ENCODE measurements at places on chromosomes 3 and 15.
A peak's percentile ranks its signal among the peaks of the same experiment; 100 is the strongest.

GRCh38 chr3:150545419-150546225 lies 674 bp downstream of the SERP1 start:
- peak overlapping the region; percentile 89 for H3K4me3 ChIP-seq
- H3K4me1 ChIP-seq = peaks cover 49% of the 10 kb centered on the region
- no peaks in the 10 kb centered on the region for H3K27me3 ChIP-seq
- H3K36me3 ChIP-seq = no peaks in the 10 kb centered on the region
- H3K27ac ChIP-seq = peak overlapping the region; percentile 98
- no peak for DNase-seq

- no peaks in the 10 kb centered on the region for H3K27me3 ChIP-seq
- H3K4me3 ChIP-seq = no peak overlapping the region
- H3K36me3 ChIP-seq = no peaks in the 10 kb centered on the region
- H3K27ac ChIP-seq = no peak overlapping the region
- no peak for DNase-seq
Observed at GRCh38 chr15:57221134-57221533, 155.2 kb upstream of the CGNL1 start.

- H3K27me3 ChIP-seq = peaks cover 4% of the 10 kb centered on the region
- no peaks in the 10 kb centered on the region for H3K36me3 ChIP-seq
- no peak overlapping the region for H3K4me3 ChIP-seq
- no peaks in the 10 kb centered on the region for H3K4me1 ChIP-seq
Observed at GRCh38 chr3:65988411-65989180, 50.1 kb downstream of the MAGI1 start.

- H3K4me3 ChIP-seq = no peak overlapping the region
- no peak overlapping the region for H3K27ac ChIP-seq
- H3K27me3 ChIP-seq = peaks cover 4% of the 10 kb centered on the region
- no peak for DNase-seq
- no peaks in the 10 kb centered on the region for H3K36me3 ChIP-seq
Observed at GRCh38 chr15:52100807-52101442, 11.7 kb downstream of the BCL2L10 start.

GRCh38 chr3:102361101-102361500 lies 73.7 kb upstream of the ZPLD1 start:
- H3K27me3 ChIP-seq = peaks cover 6% of the 10 kb centered on the region
- H3K27ac ChIP-seq = no peak overlapping the region
- no peak overlapping the region for H3K4me3 ChIP-seq
- peaks cover 8% of the 10 kb centered on the region for H3K36me3 ChIP-seq
- no peak for DNase-seq
- no peaks in the 10 kb centered on the region for H3K4me1 ChIP-seq

DNA sequence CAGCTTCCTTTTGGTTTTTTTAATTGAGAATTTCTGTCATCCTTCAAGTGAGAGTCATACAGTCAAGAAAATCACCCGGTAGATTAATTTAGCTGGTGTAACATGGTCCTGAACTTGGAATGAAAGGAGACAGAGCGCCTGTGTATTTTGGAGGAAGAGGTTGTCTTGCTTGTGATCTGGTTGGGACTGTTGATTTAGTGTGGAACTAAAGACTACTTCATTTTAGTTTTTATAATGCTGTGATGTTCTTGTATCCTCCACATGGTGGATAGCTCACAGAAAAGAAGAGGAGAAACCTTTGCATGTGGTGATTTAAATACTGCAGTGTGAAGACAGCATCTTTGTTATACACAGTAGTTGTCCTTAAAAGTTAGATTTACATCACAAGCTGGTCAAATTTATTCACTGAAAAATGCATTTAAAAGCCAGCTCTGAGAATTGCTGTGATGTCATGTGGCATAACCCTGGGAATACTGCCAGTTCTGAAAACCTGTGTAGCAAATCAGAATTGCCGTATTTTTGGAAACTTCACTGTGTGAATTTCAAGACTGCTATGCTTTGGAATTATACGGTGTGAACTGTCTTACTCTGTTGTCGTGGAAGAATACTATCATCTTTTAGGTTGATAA lies 268.5 kb downstream of the PTPRG start:
- no peak for DNase-seq
- no peak overlapping the region for H3K4me3 ChIP-seq
- no peak overlapping the region for H3K27ac ChIP-seq
- H3K4me1 ChIP-seq = no peaks in the 10 kb centered on the region
- H3K36me3 ChIP-seq = no peaks in the 10 kb centered on the region

GRCh38 chr3:87771337-87772192 lies 287.2 kb downstream of the CGGBP1 start:
- peak; percentile 36 for DNase-seq
- no peak overlapping the region for H3K4me3 ChIP-seq
- peaks cover 5% of the 10 kb centered on the region for H3K27me3 ChIP-seq
- H3K36me3 ChIP-seq = peaks cover 4% of the 10 kb centered on the region
- no peaks in the 10 kb centered on the region for H3K4me1 ChIP-seq
- peak overlapping the region; percentile 12 for H3K27ac ChIP-seq

- no peaks in the 10 kb centered on the region for H3K27me3 ChIP-seq
- peak overlapping the region; percentile 89 for H3K27ac ChIP-seq
- peak overlapping the region; percentile 33 for H3K4me3 ChIP-seq
Observed at GRCh38 chr3:58899159-58899952, 150.5 kb downstream of the CFAP20DC start.

DNA sequence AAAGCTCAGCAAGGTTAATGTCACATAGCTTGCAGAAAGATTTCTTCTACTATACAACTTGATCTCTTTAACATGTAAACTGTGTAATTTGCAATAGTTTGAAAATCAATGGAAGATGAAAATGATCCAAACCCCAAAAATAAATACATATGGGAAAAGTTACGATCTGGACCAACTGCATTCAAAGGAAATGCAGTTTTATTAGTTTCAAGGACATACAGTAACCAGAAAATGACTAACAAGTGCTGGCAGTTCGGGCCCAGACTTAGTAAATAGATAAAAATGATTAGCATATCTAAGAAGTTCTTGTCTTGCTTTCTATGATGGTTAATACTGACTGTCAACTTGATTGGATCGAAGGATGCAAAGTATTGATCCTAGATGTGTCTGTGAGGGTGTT lies 37.3 kb upstream of the LEKR1 start:
- peaks cover 9% of the 10 kb centered on the region for H3K4me1 ChIP-seq
- H3K36me3 ChIP-seq = peaks cover 7% of the 10 kb centered on the region
- no peak overlapping the region for H3K4me3 ChIP-seq
- H3K27me3 ChIP-seq = no peaks in the 10 kb centered on the region

DNA sequence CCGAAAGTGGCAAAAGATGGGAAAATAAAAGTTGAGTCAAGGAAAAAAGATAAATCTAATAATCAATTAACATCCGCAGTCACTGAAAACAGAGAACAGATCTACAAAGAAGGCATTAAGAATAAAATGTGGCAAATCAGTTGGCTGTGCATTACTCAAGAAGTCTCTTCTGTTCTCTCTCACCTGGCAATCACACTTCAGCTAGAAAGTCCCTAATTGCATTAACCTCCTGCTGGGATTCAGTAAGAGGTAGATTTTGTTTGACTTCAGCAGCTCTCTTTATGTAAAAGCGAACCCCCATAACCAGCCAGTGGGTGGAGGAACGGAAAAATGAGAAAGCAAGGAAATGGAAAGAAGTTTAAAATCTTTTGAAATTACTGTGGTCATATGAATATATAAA lies 94.7 kb upstream of the PLXND1 start:
- peak overlapping the region; percentile 73 for H3K27ac ChIP-seq
- H3K36me3 ChIP-seq = peaks cover 20% of the 10 kb centered on the region
- H3K27me3 ChIP-seq = no peaks in the 10 kb centered on the region
- no peak overlapping the region for H3K4me3 ChIP-seq

DNA sequence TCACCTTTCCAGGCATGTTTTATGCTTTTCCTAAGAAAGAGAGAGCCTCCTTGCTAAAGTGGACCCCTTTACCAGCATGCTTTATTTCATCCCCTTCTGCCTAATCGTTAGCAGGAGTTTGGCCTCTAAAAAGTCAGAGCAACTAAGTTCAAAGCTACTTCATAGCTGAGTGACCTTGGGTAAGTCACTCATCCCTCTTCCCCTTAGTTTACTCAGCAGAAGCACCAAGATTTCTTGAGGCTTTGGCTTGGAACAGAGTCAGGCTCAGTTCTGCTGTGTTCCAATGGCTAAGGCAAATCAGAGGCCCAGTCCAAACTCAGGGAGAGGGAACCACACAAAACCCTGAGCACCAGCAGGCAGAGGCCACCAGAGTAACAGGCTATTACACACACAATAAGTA lies 254.9 kb downstream of the TJP1 start:
- H3K36me3 ChIP-seq = no peaks in the 10 kb centered on the region
- peaks cover 44% of the 10 kb centered on the region for H3K27me3 ChIP-seq
- no peak overlapping the region for H3K27ac ChIP-seq
- H3K4me1 ChIP-seq = no peaks in the 10 kb centered on the region

DNA sequence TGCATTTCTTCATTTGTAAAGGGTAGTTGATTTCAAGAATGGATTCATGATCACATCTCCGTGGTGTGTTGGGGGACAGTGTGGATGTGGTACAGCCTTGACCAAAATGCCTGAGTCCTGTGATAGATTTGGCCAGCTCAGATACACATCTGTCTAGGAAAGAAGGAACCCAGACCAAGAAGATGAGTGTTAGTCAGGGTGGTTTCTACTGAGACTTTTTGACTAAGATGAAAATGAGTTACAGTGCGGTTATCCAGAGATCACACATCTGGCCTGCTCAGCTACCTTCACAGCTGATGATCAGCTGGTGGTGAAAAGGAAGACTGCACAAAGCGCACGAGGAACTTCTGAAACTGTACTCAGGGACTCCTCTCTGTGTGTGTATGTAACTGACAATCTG lies 68.0 kb downstream of the FNDC3B start:
- peak overlapping the region; percentile 82 for H3K27ac ChIP-seq
- peaks cover 79% of the 10 kb centered on the region for H3K27me3 ChIP-seq
- peaks cover 24% of the 10 kb centered on the region for H3K4me1 ChIP-seq
- peak overlapping the region; percentile 73 for H3K4me3 ChIP-seq

- H3K27ac ChIP-seq = no peak overlapping the region
- DNase-seq = no peak
- H3K4me1 ChIP-seq = peaks cover 5% of the 10 kb centered on the region
- peaks cover 74% of the 10 kb centered on the region for H3K27me3 ChIP-seq
- no peaks in the 10 kb centered on the region for H3K36me3 ChIP-seq
Observed at GRCh38 chr15:77657634-77658238, 25.0 kb upstream of the LINGO1 start.

DNA sequence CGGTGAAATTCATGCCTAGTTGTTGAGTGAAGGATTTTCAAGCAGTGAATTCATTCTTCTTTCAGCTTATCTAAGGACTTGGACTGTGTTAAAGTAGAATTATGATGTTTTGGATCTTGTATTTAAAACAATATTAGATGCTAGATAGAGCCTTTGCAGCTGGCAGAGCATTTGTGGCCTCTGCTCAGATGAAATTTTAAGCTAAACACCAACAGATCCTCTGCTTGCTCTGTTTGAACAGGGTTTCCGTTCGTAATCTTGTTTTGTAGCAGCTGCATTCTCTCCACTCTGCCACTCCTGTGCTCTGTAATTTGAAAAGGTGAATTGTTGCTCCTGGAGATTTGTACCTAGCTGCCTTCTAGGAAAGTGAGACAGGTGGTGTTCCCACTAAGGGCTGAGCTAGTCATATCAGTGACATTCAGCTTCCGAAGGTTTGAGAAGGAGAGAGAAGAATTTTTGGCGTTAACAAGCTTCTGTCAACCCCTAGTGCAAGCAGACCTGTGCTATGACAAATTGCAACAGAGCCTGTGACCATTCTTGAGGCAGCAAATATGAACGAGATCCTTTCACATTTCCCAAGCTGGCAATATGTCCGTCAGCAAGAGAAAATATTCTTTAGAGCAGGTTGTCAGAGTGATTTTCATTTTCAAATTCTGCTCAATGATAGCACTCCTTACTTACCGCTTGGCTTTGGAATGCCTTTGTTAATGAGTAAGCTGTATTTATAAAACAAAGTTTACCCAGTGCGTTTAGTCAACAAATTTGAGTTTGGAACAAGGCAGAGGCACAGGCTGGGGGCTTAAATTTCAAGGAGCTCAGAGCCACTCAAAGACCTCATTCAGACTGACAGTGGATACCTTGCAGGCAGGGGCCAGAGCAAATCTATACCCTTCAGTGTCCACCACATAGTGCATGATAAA lies 5.3 kb downstream of the CHST2 start:
- peaks cover 58% of the 10 kb centered on the region for H3K4me1 ChIP-seq
- H3K4me3 ChIP-seq = no peak overlapping the region
- DNase-seq = no peak
- no peaks in the 10 kb centered on the region for H3K27me3 ChIP-seq
- no peak overlapping the region for H3K27ac ChIP-seq

GRCh38 chr3:136626493-136626892 lies 125.7 kb downstream of the STAG1 start:
- no peak for DNase-seq
- H3K4me1 ChIP-seq = peaks cover 27% of the 10 kb centered on the region
- H3K27ac ChIP-seq = no peak overlapping the region
- no peak overlapping the region for H3K4me3 ChIP-seq
- H3K27me3 ChIP-seq = no peaks in the 10 kb centered on the region

DNA sequence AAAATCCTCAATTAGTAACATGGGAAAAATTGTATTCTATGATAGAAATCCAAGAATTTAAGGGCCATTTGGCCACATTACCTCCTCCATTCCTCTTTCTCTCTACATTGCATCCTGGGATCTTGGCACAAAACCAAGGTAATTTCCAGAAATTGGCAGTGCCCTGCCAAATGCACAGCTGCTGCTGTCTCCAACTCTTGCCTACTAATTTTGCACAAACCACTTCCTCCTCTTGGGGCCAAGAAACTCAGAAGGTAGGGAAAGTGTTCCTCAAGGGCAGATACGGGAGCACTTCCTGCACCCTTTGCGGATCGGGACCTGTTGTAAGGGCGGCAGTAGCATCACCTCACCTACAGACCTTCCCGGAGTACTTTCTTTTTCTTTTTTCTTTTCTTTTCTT lies 57.8 kb downstream of the MAP3K13 start:
- H3K27me3 ChIP-seq = no peaks in the 10 kb centered on the region
- H3K4me3 ChIP-seq = no peak overlapping the region
- DNase-seq = no peak
- no peaks in the 10 kb centered on the region for H3K4me1 ChIP-seq
- no peak overlapping the region for H3K27ac ChIP-seq

- no peak for DNase-seq
- H3K4me3 ChIP-seq = no peak overlapping the region
- H3K4me1 ChIP-seq = peaks cover 6% of the 10 kb centered on the region
- H3K27ac ChIP-seq = no peak overlapping the region
- H3K27me3 ChIP-seq = peaks cover 34% of the 10 kb centered on the region
- no peaks in the 10 kb centered on the region for H3K36me3 ChIP-seq
Observed at GRCh38 chr3:187677604-187678003, 7.4 kb upstream of the SST start.

DNA sequence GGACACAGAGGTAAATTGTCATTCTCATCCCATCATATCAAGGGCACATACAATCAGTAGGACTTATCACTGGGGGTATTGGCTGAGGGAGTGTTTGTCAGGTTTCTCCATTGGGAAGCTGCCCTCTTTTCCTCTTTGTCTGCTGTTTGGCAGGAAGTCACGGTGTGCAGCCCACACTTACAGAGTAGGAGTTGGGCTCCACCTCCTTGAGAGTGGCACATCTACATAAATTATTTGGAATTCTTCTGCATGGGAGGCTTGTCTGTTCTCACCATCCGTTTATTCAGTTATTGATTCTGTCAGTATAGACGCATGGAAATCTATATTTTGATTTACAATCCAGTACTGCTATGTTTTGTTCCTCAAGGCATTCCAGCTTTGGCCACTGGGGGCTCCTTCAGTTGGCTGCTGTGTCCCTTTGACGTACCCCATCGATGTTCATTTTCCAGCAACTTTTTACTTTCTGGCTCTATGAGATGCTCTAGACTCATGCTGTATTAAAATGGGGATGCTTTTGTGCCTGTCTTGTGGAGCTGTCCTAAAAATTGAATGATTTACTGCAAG lies 200.3 kb downstream of the SLCO3A1 start:
- DNase-seq = no peak
- H3K36me3 ChIP-seq = no peaks in the 10 kb centered on the region
- H3K4me1 ChIP-seq = no peaks in the 10 kb centered on the region
- H3K27me3 ChIP-seq = peaks cover 8% of the 10 kb centered on the region
- H3K27ac ChIP-seq = no peak overlapping the region

GRCh38 chr3:95184038-95184437 lies 1121.2 kb downstream of the NSUN3 start:
- H3K4me3 ChIP-seq = no peak overlapping the region
- no peak for DNase-seq
- no peaks in the 10 kb centered on the region for H3K27me3 ChIP-seq
- no peaks in the 10 kb centered on the region for H3K4me1 ChIP-seq
